ENCODE measurements at places on chromosomes 1 and 21.

GRCh38 chr1:113999233-113999632 is 20.0 kb downstream of the OLFML3 start:
- no peak for DNase-seq

DNA sequence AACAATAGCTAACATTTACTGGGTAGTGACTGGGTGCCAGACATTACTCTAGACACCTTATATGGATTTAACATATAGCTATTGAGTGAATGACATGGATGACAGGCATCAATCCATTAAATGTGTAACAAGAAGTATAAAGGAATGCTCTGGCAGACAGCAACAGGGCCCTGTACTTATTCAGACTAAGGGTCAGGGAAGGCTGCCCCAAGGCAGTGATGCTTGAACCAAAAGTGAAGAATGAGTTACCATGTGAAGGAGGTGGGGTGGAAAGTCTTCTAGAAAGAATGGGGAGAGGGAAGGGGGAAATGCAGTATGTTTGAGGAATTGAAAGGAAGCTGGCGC is 8.3 kb upstream of the PTPRF start:
- DNase-seq, result no peak

DNA sequence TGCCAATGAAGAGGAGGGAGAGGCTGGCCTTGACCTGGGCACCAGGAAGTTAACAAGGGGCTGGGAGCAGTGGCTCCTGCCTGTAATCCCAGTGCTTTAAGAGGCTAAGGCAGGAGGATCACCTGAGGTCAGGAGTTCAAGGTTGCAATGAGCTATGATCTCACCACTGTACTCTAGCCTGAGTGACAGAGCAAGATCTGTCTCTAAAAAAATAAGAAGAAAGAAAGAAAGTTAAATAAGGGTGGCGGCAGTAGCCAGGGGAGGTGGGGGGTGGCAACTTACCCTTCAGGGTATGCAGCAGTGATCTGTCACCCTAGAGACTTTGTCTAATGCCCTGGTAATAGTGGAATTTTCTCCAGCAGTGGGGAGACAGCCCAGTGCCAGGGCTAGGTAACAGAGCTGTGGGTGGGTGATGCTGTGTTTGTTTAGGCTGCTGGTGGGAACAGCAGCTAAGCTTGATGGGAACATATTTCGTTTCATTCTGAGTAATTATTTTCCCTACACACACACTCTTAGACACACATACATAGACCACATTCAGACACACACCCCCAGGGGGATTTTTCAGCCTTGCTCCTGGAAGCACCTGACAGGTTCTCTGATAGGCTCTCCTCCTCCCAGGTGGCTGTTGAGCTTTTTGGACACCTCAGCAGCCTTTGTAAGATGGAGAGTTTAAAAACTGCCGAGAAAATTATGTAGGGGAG is 11.3 kb upstream of the SYT6 start:
- DNase-seq, result no peak

GRCh38 chr1:109849655-109850054 is 61.0 kb upstream of the CSF1 start:
- DNase-seq, result no peak

- no peak for DNase-seq
These were observed 59.6 kb downstream of the RPS6KC1 start for GRCh38 chr1:213110349-213111300.

DNA sequence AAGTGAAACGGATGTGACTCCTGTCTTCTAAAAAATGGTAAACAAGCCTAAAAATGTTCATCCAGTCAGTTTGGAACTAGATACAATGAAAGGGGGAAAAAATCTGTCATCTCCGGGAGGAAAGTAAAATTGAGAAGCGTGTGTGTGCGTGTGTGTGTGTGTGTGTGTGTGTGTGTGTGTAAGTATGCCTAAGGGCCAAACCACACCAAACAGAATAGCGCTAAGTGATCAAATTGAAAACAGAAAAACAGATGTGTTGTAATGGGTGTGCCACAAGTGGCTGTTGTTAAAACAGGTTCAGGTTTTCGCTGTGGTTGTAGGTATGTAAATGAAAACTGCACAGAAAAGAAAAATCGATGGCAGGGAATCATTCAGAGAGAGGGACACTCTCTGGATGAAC is 106.7 kb downstream of the RNF220 start:
- DNase-seq, result no peak

DNA sequence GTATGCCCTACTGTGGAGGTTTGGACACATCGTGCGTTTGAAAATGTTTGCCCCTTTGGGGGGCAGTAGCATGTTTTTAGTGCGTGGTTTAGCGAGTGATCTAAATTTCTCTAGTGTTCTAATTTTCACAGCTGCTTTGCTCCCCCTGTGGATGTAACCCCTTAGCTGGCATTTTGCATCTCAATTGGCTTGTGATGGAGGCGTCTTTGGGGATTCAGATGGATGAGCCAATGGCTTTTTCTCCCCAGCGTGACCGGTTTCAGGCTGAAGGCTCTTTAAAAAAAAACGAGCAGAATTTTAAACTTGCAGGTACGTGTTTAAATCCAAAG is 836 bp downstream of the CDC7 start:
- DNase-seq, result peak; percentile 58

DNA sequence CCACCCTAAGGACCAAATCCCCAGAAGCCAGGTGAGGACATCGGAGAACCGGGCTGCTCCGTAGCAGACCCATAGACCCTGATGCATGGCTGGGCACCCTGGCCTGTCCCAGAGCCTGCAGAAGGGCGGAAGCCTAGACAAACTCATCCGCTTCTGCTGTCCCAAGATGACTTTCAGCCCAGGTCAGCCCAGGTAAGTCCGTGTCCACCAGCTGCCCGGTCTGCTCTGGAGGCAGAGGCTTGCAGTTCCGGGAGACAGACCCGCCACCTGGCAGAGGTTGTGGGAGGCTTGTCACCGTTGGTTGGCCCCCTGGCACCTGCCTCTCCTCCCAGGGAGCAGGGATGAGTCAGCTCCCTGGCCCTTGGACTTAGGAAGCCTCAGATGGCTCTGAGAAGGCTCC is 22.8 kb upstream of the POFUT2 start:
- no peak for DNase-seq

DNA sequence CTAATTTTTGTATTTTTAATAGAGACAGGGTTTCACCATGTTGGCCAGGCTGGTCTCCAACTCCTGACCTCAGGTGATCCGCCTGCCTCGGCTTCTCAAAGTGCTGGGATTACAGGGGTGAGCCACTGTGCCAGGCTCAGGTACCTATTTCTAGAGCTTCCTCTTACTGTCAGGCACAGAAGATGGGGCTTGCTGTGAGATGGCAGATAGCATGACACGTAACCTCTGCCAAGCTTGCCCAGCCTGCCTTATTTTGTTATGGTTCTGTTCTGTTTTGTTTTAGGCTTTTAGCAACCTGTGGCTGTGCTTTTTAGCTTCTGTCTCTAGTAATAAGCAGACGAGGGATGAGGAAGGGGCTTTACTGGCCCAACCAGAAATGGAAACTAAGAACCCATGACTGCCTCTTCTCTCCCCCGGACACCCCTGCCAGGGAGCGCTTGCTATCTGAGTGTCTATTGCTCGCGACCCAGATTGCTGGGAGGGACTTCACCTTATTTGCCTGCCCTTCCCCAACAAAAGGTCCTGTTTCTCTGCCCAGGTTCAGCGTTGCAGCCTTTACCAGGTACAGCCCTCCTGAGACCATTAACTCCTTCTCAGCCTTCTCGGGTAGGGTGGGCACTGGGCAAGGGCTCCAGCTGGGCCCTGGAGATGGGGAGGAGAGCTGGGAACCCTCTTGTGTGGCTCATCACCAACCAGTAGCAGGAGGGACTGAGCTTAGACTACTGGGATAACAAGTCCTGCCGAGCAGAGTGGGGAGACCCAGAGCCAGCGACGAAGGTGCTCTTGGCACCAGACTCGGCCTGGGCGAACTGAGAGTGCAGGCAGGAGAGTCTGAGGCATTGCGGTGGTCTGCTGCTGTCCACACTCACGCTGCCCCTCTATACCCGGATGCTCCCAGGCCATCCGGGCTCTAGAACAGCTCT is 13.5 kb upstream of the LGR6 start:
- no peak for DNase-seq

DNA sequence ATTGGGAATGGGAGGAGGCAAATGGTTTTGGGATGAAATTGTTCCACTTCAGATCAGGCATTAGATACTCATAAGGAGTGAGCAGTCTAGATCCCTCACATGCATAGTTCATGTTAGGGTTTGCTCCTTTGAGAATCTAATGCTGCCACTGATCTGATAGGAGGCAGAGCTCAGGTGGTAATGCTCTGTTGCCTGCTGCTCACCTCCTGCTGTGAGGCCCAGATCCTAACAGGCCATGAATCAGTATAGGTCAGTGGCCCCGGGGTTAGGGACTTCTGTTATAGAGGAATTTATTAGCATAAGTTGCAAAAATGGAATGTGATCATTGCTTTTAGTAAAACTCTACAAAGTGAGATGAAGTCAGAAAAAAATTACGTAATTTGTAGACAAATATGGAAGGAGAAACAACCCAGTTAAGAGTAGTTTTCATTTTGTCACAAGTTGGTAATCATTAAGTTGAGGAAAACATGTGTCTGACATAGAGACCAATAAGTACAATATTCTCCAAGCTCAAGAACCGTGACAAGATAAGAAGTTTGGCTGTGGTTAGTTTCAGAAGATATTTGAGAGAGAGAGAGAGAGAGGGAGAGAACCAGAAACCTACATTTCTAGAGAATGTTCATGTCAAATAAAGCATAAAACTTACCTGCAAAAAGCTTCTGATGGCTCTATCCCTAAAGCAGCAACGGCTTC is 689.7 kb upstream of the PRMT6 start:
- no peak for DNase-seq

DNA sequence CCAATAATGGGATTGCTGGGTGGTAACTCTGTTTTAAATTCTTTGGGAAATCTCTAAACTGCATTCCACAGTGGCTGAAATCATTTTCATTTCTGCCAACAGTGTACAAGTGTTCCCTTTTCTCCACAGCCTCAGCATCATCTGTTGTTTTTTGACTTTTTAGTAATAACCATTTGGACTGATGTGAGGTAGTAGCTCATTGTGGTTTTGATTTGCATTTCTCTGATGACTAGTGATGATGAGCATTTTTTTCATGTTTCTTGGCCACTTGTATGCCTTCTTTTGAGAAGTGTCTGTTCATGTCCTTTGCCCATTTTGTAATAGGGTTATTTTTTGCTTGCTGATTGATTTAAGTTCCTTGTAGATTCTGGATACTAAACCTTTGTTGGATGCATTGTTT is 131.9 kb upstream of the B3GALT2 start:
- DNase-seq, result peak; percentile 62

DNA sequence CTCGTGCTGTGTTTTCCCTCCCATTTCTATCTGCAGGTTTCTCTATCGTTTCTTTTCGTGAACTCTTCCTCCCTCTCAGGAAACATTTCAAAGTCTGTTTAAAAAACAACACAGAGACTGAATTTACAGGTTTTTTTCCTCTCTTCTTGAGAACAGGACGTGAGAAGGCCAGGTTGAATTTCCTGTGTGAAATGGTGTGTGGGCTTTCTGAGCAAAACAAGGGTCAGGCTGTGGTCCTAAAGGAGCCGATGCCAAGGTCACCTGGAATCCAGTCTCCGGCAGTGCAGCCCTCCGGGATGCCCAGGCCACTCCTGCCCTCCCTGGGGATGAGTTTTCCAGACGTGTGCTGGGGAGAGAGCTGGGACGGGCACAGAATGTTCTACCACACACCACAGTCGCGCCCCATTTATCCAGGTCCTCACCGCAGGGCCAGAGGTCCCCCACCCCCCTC is 62.7 kb upstream of the RUNX3 start:
- DNase-seq, result no peak

GRCh38 chr1:100834777-100835660 is 59.6 kb downstream of the EXTL2 start:
- peak; percentile 21 for DNase-seq

GRCh38 chr1:101408212-101409042 is 171.6 kb downstream of the S1PR1 start:
- no peak for DNase-seq

- DNase-seq, result no peak
These were observed 171.8 kb upstream of the IVNS1ABP start for GRCh38 chr1:185488808-185489207.

DNA sequence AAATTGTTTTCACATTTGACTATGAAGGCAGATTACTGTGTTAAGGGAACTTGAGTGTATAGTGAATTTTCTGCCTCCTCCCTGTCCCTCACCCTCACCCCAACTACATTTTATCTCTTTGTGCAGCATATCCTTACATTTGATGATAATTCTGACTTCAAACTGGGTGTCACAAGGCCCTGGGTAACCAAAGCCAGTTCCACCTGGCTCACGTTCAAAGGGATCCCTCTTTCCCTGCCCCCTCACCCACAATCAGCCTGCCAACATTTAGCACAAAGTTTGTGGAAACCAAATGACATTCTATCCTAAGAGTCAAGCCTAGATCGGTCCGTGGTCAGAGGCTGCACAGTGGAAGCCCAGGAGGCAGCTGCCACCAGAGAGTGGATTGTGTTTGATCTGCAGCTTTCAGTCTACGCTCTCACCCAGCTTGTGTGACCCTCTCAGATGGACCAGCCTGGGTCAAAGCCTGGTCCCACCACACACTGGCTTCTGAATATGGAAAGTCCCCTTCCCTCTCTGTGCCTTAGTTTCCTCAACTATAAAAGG is 10.3 kb downstream of the KIAA0040 start:
- DNase-seq, result no peak

DNA sequence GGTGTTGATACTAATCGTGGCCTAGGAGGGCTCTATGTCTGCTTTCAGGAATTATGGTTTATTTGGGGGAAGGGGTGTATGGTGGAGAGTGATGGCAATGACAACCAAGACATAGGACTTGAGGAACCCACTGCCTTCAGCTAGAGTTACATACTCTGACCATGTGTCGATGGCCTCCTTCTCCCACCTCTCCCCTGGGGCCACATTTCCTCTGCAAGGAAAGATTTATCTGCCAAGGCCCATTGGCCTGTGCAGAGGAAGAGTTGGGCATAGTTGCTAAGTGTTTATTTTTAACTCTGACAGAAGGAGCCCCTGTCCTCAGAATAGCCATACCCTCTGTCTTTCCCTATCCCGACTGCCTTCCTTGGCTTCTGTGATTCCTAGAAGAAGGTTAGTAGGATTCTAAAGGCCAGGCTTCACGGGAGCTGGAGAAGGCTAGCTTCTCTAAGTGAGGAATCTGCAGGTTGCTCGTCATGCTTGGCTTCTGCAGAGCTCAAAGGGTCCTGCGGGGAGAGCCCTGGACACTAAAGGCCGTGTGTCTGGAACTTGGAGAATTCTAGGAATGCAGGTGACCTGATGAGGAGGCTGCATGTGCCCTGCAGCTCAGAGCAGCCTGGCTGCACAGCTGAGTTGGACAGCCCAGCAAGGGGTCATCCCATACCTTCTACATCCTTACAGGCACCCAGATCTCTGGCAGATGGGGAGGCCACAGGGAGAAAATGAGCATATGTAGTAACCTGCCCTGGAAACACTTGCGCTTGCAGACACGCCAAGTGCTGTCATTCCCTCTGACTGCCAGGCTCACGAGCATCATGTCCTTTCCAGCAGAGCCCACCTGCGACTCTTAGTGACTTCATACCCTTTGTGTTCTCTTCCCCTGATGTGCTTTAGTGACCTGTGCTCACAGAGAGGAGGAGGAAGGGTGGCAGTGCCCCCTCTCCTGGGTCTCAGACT is 9.7 kb downstream of the MAPKAPK2 start:
- DNase-seq, result no peak
